Activated T-helper 1 cell treated with anti-CD3 and anti-CD28 coated beads, Interleukin-2, amount 50 U/mL, for 16 hours (primary cell): ENCODE measurements at places on chromosomes 13 and 19.
A peak's percentile ranks its signal among the peaks of the same experiment; 100 is the strongest.

GRCh38 chr19:51690454-51691073, 2.6 kb upstream of the SPACA6 start:
- DNase-seq: peak; percentile 26

DNA sequence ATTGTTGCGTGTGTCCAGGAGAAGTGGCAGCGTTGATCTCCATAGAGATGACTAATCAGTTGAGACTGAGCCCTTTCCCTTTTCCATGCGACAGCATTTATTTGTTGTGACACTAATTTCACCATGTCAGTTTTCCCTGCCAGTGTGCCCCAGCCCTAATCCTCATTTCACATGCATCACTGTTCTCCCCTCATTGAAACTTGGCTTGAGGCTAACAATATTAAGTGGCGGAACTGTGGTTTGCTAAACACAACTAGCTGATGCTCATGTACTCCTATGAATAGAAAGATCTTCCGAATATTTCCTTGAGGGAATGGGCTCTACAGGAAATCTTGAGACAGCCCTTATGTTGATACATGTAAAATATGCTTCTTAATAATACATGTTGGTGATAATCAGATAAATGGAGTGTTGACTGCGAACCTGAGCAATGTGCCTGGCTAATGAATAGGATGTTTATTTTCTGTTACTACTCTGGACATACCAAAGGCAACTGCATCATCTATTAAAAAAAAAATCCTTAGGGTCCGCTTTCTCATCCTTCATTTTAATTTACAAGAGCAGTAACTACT, 258.6 kb downstream of the ATP8A2 start:
- DNase-seq: no peak

DNA sequence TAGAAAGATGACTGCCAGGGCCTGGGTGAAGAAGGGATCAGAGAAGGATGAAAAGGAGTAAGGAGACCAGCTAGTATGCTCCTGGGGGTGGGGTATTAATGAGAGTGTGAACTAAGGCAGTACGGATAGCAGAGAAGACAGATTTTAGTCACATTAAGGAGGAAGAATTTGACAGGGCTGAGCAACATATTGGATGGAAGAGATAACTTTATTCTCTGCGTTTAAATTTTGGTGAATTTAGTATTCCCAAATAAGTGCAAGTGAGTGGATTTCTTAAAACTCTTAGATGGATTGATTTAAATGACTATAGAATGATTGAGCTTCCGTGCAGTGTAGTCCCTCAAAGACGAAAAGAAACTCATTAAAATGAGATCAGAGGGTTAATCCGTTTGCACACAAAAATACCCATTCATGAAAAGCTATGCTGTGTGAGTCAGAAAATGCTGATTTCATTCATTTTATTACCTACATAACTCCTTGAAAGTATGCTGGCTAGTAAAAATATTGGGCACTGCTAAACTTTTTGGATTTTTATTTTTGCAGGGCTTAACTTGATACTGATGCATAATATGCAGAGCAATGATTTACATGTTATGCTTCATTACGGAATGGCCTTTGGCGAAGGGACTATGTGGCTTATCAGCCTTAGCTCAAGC, 54.1 kb downstream of the WDFY2 start:
- no peak for DNase-seq

DNA sequence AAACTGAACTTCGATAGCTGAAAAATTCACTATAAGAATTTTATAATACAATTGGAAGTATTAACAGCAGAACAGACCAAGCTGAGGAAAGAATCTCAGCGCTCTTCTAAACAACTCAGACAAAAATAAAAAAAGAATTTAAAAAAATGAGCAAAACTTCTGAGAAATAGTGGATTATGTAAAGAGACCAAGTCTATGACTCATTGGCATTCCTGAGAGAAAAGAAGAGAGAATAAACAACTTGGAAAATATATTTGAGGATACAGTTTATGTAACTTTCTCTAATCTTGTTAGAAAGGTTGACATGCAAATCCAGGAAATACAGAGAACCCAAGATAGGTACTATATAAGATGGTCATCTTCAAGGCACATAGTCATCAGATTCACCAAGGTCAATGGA, 25.4 kb downstream of the SLC25A15 start:
- DNase-seq: no peak

- DNase-seq: peak; percentile 39
These were observed 1.5 kb downstream of the TCF3 start for GRCh38 chr19:1650650-1651567.

DNA sequence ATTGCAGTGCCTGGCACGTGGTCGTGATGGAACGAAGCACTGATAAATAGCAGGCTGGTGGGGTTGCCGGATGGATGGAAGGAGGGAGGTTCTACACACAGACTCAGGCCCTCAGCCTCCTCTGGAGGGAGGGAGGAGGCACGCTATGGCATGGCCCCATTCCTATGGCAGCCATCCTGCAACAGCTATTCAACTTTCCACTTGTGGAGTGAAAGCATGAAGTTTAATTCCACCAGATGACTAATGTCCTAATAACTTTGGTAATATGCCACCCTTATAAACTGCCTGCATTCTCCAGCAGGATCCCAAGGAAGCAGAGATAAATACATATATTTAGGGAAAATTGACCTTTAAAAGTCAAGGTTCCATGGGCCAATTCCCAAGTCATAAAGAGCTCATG, 92.4 kb downstream of the KL start:
- DNase-seq: no peak

GRCh38 chr13:37065890-37066526, 6.5 kb upstream of the SUPT20H start:
- DNase-seq: no peak

DNA sequence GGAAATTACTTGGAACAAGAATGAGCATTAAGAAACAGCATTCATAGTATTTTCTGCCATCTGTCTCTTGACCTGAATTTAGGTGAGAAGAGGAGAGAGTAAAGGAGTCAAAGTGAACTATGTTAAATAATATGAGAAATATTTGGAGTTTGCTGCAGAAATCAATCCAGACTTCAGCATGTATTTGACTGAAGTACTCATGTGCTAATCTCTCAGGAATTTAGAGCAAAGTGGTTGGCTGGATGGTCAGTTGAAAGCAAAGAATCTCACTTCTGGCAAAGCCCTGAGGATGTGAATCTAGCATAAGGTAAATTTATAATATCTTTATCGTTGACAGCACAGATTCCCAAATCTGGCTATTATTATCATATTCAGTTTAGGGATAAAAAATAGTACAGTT, 394.3 kb downstream of the PCDH17 start:
- DNase-seq: no peak

- no peak for DNase-seq
These were observed 136.9 kb downstream of the USP12 start for GRCh38 chr13:27034678-27035111.

GRCh38 chr13:98821372-98822224, 69.1 kb upstream of the SLC15A1 start:
- DNase-seq: no peak

DNA sequence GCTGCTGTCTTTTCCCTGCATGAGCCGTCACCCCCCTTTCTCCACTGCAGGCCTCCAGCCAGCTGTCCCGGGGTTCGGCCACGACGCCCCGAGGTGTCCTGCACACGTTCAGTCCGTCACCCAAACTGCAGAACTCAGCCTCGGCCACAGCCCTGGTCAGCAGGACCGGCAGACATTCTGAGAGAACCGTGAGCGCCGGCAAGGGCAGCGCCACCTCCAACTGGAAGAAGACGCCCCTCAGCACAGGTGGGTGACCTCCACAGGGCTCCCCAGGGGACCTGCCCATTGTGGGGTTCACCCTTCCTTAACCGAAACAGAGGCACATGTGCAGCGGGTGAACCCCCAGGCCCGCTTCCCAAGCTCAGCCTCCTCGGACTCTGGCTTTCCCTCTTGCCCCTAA, 13.1 kb downstream of the TSSK6 start:
- DNase-seq: no peak

DNA sequence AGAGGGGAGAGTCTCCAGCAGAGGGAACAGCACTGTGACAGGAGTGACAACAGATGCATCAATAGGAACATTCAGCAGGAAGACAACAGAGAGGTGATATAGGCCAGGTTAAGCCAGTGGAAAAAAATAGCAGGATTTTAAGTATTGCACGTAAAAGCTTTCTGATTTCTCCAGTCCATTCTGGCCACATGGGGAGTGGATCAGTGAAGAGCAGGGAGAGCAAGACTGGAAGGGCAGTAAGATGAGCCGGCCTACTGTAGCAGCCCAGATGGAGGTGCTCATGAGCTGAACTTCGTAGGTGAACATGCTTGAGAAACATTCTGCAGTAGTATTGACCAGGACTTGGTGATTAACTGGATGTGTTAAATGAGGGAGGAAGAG, 1.7 kb downstream of the UTP14C start:
- DNase-seq: no peak

DNA sequence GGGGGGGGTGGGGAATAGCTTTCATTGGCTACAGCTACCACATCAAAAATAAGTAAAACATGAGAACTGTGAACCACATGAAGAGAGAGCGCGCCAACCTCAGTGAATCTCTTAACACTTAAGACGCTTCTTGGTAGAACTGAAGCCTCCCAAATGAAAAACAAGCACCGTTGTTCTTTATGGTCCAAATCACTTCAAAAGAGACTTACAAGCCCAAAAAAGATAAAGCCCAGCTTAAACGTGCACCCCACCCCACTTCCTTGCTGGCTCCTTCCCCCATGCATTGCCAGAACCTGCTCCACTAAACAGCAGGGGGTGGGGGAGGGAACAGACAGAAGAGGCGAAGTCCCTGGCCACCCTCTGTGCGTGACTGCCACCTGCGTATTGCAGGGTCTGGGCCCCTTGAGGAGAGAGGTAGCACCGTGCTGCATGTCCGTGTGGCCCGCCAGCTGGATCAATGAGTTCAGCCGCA, 479.1 kb downstream of the FOXO1 start:
- DNase-seq: peak; percentile 37

- DNase-seq: no peak
These were observed 216.4 kb downstream of the KLF5 start for GRCh38 chr13:73275163-73275562.

- DNase-seq: no peak
These were observed 5.6 kb upstream of the AMH start for GRCh38 chr19:2243274-2244124.
